ENCODE measurements at places on chromosomes 3 and 15.
A peak's percentile ranks its signal among the peaks of the same experiment; 100 is the strongest.

GRCh38 chr3:181919375-181919774 lies 207.7 kb downstream of the SOX2 start:
- no peak for DNase-seq

DNA sequence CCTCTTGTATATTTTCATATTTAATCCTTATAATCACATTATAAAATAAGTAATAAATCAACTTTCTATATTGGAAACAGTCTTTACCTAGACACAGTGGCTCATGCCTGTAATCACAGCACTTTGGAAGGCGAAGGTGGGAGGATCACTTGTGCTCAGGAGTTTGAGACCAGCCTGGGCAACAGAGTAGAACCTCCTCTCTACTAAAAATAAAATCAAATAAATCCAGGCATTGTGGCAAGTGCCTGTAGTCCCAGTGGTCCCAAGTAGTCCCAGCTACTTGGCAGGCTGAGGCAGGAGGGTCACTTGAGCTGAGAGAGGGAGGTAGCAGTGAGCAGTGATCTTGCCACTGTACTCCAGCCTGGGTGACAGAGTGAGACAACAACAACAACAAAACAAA lies 975.1 kb downstream of the ROBO1 start:
- no peak for DNase-seq

GRCh38 chr3:115681736-115682135 lies 58.4 kb downstream of the GAP43 start:
- no peak for DNase-seq

- DNase-seq, result no peak
Observed at GRCh38 chr3:114122027-114122709, 56.7 kb downstream of the DRD3 start.

GRCh38 chr3:132871956-132872355 lies 149.7 kb upstream of the NPHP3 start:
- DNase-seq, result no peak

DNA sequence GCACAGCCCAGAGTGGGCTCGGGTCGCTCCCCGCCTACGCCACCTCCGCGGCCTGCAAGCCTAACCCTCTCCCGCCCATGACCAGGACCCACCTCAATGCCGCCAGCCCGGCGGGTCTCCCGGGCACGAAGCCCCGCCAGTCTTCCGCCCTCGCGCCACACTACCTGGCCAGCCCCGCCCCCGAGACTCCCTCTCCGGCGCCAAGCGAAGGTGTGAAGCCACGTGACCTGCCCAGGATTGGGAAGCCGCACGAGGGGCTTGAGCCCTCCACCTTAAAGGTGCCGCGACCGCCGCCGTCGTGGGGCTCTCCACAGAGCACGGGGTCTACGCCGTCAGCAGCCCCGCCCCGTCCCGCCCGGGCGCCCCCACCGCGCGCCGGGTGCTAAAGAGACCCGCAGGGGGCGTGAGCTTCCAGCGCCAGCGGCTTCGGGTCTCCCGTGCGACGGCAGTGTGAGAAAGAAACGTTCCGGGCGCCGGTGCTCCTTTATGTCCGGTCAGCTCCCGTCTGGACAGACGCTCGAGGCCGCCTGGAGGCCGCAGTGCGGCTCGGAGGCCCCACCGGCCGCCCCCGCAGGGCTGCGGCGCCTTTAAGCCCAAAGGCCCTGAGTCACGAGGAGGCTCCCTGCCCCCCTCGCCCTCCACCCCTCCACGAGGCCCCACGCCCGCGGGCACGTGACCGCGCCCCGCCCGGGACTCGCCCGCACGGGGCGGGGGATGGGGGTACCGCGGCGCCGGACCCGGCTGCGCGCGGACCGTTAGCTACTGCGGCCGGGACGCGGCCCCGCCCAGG lies at the start of gene CPEB1:
Gene CPEB1 (minus strand): TSS at position 319 of the 790 bp plus-strand sequence. CDS start 18,904 bp downstream, outside the sequence.
- peak; percentile 40 for DNase-seq

- no peak for DNase-seq
Observed at GRCh38 chr3:53250881-53251605, 4.8 kb downstream of the TKT start.

GRCh38 chr3:22923711-22924110 lies 279.4 kb upstream of the UBE2E2 start:
- DNase-seq, result no peak

Measured in activated T-cell treated with anti-CD3 and anti-CD28 coated beads for 4 hours (primary cell).